OCI-LY7 (cell line): ENCODE measurements at places on chromosomes 6 and 20. TPM values are rescaled to one million over a fixed set of nuclear protein-coding genes. Genes with fewer than 3 reads are reported as not detected.

PCK1 gene
- 13.0 and 13.4 TPM in 2 replicates for total RNA-seq

MEI4 gene
- not detected in 2 replicates for total RNA-seq

KIAA0408 gene
- total RNA-seq, result 0.46 and 0.74 TPM in 2 replicates

GCNT2 gene
- total RNA-seq, result 23.8 and 25.2 TPM in 2 replicates

SYTL3 gene
- total RNA-seq, result 0.89 TPM in 2 replicates

PACRG gene
- not detected in 2 replicates for total RNA-seq

SUPT3H gene
- 6.6 and 7.1 TPM in 2 replicates for total RNA-seq

CCN6 gene
- not detected in 2 replicates for total RNA-seq

ARG1 gene
- not detected in 2 replicates for total RNA-seq

TRAPPC3L gene
- total RNA-seq, result not detected in 2 replicates

FOXA2 gene
- not detected in 2 replicates for total RNA-seq

FAM184A gene
- total RNA-seq, result not detected in 2 replicates

HLA-DQA1 gene
- total RNA-seq, result 31.2 and 32.3 TPM in 2 replicates

SRSF12 gene
- not detected in 2 replicates for total RNA-seq

TRIM40 gene
- not detected in 2 replicates for total RNA-seq

COL21A1 gene
- total RNA-seq, result not detected in 2 replicates

RNF182 gene
- total RNA-seq, result not detected in 2 replicates

SIRPB1 gene
- not detected in 2 replicates for total RNA-seq

LY6G6C gene
- not detected in 2 replicates for total RNA-seq

TCP11 gene
- total RNA-seq, result not detected in 2 replicates

MAN1A1 gene
- total RNA-seq, result 74.3 and 78.9 TPM in 2 replicates

PLCB4 gene
- not detected in 2 replicates for total RNA-seq

LPA gene
- total RNA-seq, result not detected in 2 replicates

MATN4 gene
- 0.24 TPM in 1 of 2 replicates, not detected in the other for total RNA-seq

PTCHD4 gene
- total RNA-seq, result not detected in 2 replicates

RAB22A gene
- 13.4 and 14.1 TPM in 2 replicates for total RNA-seq

ULBP3 gene
- total RNA-seq, result 4.1 and 4.3 TPM in 2 replicates

AFG1L gene
- 8.9 and 11.5 TPM in 2 replicates for total RNA-seq

LRRN4 gene
- not detected in 2 replicates for total RNA-seq

FILIP1 gene
- total RNA-seq, result not detected in 2 replicates

KIF16B gene
- 11.2 and 11.8 TPM in 2 replicates for total RNA-seq

MUC22 gene
- total RNA-seq, result not detected in 2 replicates

LRRC73 gene
- total RNA-seq, result 0.25 and 0.52 TPM in 2 replicates

LYRM4 gene
- 27.3 and 34.3 TPM in 2 replicates for total RNA-seq

SOBP gene
- 29.4 and 31.3 TPM in 2 replicates for total RNA-seq
